CD8-positive, alpha-beta memory T cell (primary cell): ENCODE measurements at places on chromosomes 6 and 20. TPM values are rescaled to one million over a fixed set of nuclear protein-coding genes. Genes with fewer than 3 reads are reported as not detected.

MYCT1 gene
- not detected for total RNA-seq

C6orf163 gene
- 1.5 TPM for total RNA-seq

- no peak for DNase-seq
- H3K36me3 ChIP-seq = no peaks in the 10 kb centered on the region
- H3K4me3 ChIP-seq = no peak overlapping the region
- H3K27ac ChIP-seq = no peak overlapping the region
- H3K27me3 ChIP-seq = no peaks in the 10 kb centered on the region
Observed at GRCh38 chr20:20815711-20816455, 103.4 kb upstream of the RALGAPA2 start.

COL19A1 gene
- total RNA-seq = 0.33 TPM

DNA sequence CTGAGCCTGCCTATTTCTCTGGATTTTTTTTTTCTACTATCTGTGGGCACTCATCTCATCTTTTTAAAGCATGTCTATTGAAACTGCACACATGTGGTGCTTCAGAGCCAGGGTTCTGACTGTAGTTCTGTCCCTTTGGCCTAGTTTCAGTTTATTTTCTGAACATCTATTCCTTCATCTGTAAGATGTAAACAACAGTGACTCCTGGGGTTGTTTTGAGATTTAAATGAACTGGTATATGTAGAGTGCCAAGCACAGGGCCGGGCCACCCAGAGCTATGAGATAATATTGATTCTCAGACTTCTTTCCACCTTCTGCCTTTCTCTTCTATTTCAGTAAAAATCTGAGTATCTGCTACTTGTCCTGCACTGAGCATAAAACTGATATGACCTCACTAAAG lies 185.1 kb downstream of the CARMIL1 start:
- no peak for DNase-seq
- no peaks in the 10 kb centered on the region for H3K4me1 ChIP-seq
- no peak overlapping the region for H3K27ac ChIP-seq

- no peaks in the 10 kb centered on the region for H3K4me1 ChIP-seq
- H3K36me3 ChIP-seq = peaks cover 3% of the 10 kb centered on the region
- DNase-seq = no peak
- H3K27ac ChIP-seq = no peak overlapping the region
- no peaks in the 10 kb centered on the region for H3K27me3 ChIP-seq
Observed at GRCh38 chr6:5639193-5639592, 367.5 kb downstream of the NRN1 start.

GRCh38 chr20:1533059-1533458 lies 24.4 kb downstream of the SIRPD start:
- no peak overlapping the region for H3K27ac ChIP-seq
- no peaks in the 10 kb centered on the region for H3K36me3 ChIP-seq
- H3K27me3 ChIP-seq = no peaks in the 10 kb centered on the region
- H3K4me1 ChIP-seq = no peaks in the 10 kb centered on the region
